ENCODE measurements at places on chromosomes 5 and 9.

DNA sequence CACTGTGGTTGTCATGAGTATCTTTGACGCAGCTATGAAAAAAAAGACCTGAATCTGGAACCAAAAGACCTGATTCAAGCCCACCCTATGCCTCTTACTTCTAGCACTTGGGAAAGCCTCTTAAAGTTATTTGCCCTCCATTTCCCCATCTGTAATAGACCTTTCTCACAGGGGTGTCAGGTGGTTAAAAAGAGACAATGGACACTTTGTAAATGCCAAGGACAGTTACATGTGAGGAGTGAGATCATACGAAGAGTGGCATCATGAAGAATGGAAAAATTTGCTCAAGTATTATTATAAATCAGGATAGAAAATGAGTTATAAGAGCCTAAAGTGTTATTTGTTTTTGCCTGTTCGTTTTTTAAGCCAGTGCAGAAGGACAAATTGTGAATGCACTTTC lies 46.5 kb downstream of the ACTL7B start:
- DNase-seq = no peak

DNA sequence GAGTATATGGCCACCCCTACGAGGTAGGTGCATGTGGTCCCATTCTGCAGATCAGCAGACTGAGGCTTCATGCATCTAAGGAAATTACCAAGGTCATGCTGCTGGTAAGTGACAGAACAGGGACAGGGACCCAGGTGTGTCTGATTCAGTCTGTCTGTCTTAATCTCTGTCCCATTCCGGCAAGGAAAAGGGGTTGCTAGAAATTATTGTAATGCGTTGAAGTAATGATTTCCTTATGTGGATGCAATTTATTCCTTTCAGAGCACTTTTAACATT lies 76.8 kb downstream of the AMBP start:
- no peak for DNase-seq

DNA sequence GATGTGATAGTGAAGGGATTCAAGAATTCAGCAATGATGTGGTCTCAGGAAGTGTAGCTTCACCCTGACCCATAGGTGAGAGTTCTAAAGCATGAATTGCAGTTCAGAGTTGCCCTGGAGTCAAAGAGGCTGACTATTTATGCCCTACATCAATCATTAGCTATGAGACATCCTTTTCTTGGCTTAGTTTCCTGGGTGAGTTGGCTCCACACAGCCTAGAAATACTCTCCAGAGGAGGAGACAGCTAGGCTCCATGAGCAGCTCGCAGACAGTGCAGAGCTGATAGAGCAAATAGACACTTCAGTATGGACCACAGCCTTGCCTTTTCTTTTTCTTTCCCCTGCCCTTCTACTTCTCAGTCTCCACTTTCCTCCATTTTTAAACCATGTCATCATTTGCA lies 1651.8 kb downstream of the MAT2B start:
- no peak for DNase-seq

- no peak for DNase-seq
Measured at GRCh38 chr5:134420343-134420742, 8.7 kb upstream of the CDKN2AIPNL start.
